Posterior vena cava (tissue), 2 donors: ENCODE measurements at places on chromosomes 11 and 22. TPM values are rescaled to one million over a fixed set of nuclear protein-coding genes. Genes with fewer than 3 reads are reported as not detected.
A peak's percentile ranks its signal among the peaks of the same experiment; 100 is the strongest.

GRCh38 chr11:59218893-59219292 lies 6.2 kb upstream of the MPEG1 start:
- DNase-seq: no peak

The RFPL2 gene
- not detected for total RNA-seq

DNA sequence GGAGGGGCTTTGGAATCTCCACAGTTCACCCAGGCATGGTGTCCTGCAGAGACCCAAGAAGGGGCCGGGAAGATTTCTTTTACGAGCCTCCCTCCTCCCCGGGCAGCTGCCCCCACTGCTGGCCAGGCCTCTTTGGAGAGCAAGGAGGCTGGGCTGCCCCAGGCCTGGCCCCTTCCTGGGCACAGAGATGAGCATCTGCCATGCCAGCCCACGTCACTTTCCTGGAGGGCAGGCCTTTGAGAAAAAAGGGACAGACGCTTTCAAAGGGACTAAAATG lies 60.5 kb upstream of the FGF3 start:
- no peak for DNase-seq

GRCh38 chr11:57434640-57435546 lies 8.0 kb upstream of the SLC43A3 start:
- DNase-seq: no peak

GRCh38 chr11:8832571-8833260 lies 78.3 kb upstream of the AKIP1 start:
- DNase-seq: no peak

GRCh38 chr11:71342951-71343827 lies 90.8 kb upstream of the SHANK2 start:
- DNase-seq: peak; percentile 61

DNA sequence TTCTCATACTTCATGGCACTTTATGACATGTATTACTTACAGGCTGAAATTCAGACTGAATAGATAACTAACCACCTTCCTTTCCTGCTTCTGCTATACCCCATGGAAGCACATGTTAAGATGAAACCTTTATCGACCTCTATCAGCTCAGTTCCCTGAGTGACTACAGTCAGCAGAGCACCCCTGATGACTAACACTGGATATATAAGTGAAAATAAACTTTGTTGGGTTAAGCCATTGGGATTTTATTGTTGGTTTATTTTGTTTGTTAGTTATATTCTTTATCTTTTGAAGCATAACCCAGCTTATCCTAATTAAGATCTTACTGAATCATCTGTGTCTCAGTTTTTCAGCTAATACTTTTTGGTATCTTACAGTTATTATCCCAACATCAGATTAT lies 23.0 kb upstream of the MAML2 start:
- DNase-seq: no peak

DNA sequence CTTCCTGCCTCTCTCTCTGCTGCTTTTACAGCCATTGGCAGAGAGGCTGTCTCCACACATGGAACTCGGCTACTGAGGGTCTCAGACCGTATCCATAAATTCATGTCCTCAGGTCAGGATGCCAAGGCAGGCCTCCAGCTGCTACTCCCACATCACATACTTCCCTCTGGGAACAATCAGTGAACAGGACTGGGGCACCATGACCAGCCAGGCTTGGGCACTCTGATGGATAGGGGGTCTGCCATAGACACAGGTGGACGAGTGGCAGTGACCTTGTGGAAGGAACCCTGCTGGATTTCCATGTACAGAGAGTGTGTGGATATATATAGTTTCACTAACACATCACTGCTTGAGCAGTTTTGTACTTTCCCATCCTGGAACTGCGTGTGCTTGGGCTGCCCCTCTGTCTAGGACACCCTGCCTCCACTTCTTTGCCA lies 97.7 kb upstream of the PARVA start:
- peak; percentile 26 for DNase-seq

The FDXACB1 gene
- total RNA-seq: 1.8 TPM

The VPS37C gene
- total RNA-seq: 31.2 TPM

DNA sequence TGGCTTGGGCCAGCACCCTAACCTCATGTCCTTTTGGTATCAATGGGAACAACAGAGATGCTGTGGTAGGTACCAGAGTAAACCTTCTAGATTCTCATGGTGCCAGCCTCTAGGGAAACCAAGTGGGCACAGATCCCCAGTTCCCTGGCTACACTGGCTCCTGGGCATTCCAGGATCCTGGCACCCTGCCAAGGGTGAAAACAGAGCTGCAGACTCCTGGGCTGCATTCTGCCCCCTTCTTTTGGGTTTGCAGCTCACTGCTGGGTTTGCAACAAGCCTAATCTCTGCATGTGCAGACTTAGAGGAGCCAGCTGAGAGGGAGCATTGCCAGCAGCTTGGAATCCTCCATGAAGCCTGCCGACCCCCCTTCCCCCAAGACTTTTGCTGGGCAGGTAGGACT lies 30.6 kb downstream of the PRDM11 start:
- DNase-seq: peak; percentile 61

The LIN7C gene
- 33.6 TPM for total RNA-seq

DNA sequence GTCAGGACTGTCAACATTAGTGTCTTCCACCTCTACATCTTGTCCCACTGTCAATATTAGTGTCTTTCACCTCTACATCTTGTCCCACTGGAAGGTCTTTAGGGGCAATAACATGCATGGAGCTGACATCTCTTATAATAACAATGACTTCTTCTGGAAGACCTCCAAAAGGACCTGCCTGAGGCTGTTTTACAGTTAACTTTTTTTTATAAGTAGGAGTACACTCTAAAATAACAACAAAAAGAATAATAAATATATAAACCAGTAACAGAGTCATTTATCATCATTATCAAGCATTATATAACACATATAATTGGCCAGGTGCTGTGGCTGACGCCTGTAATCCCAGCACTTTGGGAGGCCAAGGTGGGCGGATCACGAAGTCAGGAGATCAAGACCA lies 57.5 kb downstream of the PAK1 start:
- no peak for DNase-seq

- no peak for DNase-seq
Observed at GRCh38 chr11:1565173-1565903, 6.7 kb downstream of the DUSP8 start.

The DCDC1 gene
- total RNA-seq: 0.09 TPM

DNA sequence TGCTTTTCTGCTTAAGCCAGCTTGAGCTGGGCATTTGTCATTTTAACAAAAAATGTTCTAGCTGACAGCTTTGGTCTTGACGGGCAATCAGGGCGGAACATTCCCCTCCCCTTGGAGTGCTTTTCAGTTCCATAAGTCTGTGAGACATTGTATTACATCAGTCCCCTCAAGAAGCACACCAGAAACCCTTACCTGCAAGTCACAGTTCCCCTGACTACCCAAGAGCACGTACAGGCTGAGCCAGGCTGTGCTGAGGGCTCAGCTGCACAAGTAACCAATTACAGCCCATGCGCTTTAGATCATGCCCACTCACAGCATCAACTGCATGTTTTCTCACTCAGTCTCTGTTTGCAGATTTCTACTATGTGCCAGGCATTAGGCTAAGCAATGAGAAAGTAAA lies 19.1 kb downstream of the HIRA start:
- DNase-seq: no peak

DNA sequence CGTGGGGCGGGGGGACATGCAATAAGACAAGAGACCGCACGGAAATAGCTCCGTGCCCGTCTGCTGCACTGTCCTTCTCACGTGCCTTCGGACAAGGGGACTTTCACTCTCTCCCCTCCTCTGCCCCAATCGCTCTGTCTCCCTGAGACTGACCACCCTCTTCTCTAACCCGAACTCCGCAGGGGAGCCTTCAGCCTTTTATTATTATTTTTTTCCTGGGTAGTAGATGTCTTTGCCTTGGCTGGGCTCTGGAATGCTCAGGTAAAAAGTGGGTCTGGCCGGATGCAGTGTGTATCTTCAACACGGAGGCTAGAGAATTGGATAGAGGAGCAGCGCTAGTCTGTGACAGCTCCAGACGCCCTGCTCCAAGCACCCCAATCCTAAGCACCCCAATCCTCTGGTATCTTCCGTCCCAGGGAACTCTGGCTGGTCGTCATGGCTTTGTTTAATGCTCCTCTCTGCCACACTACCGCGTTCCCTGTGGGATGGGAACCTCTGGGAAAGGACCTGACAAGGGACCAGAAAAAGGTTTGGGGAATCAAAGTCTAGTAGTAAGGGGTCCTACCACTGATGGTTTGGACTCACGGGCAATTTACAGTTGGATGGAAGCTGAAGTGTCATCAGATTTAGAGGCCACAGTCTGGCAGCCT lies 25.1 kb upstream of the ROBO3 start:
- DNase-seq: no peak

The HORMAD2 gene
- not detected for total RNA-seq

- DNase-seq: no peak
Observed at GRCh38 chr11:90197377-90197776, 25.5 kb downstream of the CHORDC1 start.

- no peak for DNase-seq
Observed at GRCh38 chr22:25202290-25202921, 2.7 kb downstream of the CRYBB3 start.

- DNase-seq: no peak
Observed at GRCh38 chr11:133776671-133777367, 68.5 kb downstream of the SPATA19 start.

- no peak for DNase-seq
Observed at GRCh38 chr11:128723531-128723930, 29.7 kb downstream of the FLI1 start.

GRCh38 chr11:85742348-85742747 lies 56.4 kb upstream of the CCDC89 start:
- no peak for DNase-seq

The CECR2 gene
- 0.24 TPM for total RNA-seq

GRCh38 chr11:133991101-133991500 lies 34.3 kb upstream of the IGSF9B start:
- DNase-seq: no peak

The CD3G gene
- total RNA-seq: 0.57 TPM

DNA sequence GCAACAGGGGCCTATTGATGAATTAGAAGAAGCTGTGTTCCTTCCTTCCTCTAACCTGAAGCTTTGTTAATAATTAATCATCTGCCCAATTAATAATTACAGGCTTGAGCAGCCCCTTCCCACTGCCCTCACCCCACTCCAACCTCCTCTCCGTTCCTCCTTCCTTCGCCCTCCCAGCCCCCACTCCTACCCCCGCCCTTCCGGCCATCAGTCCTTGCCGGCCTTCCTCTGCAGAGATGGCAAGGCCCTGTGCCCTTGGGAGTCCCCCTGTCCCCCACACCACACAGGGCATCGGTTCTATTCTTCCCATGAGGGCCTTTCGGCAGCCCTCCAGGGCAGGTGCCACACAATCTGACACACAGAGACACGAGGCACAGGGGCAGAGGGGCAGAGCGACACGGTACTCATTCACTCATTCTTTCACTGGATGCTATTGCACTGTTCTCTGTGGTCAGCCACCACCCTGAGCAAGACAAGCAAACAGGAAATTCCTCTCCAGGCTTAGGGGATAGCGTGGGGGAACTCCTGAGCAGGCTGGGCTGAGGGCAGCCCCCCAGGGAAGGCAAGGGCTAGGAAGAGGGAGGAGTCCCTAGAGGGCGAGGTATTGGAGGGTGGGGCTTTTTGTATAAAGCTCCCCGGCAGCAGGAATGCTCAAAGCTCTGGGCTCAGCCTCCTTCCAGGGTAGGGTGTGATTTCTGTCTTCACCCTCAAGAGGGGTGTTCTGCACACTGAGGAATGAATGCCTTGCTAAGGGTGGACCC lies 14.7 kb downstream of the MGAT3 start:
- DNase-seq: no peak

DNA sequence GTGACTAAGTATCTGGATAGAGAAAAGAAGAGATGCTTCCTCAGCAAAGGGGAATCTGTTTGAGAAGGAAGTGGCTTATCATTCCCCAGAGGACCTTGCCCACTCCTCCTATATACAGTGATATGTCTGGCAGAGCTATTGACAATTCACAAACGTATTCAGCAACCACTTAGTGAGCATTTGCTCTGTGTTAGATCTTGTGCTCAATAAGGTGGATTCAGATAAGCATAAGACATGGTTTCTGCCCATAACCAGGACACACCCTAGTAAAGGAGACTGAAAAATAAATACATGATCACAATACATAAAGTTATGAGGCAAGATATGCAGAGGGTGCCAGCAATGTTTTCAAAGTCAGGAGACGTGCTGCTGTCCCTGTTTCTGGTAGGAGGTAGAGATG lies 1.4 kb downstream of the TMEM9B start:
- no peak for DNase-seq

The TRIM49 gene
- total RNA-seq: not detected

The PGM2L1 gene
- 4.1 TPM for total RNA-seq

DNA sequence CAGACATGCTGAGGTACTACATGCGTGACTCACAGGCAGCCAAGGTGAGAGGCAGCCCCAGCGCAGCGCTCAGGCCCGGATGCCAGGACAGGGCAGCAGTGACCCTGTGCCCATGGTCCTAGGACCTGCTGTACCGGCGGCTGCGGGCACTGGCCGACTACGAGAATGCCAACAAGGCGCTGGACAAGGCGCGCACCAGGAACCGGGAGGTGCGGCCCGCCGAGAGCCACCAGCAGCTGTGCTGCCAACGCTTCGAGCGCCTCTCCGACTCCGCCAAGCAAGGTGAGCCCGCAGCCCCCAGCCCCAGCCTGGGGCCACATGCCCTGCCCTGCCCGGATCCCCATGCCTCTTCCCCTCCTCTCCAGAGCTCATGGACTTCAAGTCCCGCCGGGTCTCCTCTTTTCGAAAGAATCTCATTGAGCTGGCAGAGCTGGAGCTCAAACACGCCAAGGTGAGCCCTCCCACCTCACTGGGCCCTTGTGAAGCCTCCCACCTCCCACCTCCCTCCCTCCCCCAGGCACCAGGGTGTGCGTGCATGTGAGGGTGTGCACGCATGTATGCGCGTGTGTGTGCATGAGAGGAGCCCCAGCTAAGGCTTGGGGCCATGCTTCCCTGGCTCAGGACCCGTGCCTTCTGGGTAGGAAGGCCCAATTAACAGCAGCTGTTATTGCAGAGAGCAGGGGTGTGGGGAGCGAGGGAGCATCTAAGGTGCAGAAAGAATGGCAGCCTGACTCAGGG lies 5.3 kb downstream of the CFL1 start:
- peak; percentile 80 for DNase-seq

The GUCY1A2 gene
- total RNA-seq: 63.8 TPM

The THY1 gene
- total RNA-seq: 35.0 TPM

The SLC6A5 gene
- total RNA-seq: not detected

- peak; percentile 41 for DNase-seq
Observed at GRCh38 chr22:36107436-36107835, 53.1 kb downstream of the APOL3 start.

The FUT4 gene
- 6.8 TPM for total RNA-seq

- DNase-seq: no peak
Observed at GRCh38 chr11:7907121-7907520, 23.9 kb downstream of the OR10A6 start.

GRCh38 chr11:18761144-18761543 lies 30.5 kb downstream of the PTPN5 start:
- DNase-seq: no peak

DNA sequence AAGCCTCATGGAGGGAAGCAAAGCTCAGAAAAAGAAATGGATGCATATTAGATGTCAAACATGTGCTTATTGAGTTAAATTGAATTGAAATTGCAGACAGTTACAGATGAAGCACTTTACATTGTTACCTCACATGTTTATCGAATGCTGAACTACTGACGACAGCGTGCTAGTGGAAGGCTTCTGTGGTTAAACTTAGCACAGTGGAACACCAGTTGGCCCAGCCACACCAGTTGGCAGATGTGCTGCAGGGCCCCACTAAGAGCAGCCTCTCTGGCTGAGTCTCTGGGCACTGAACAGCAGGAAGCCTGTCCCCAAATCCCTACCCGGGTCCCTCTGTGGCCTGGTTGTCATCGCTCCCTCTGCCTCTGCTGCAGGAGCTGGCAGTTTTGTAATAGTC lies 242.1 kb downstream of the NTM start:
- no peak for DNase-seq

The BCO2 gene
- 3.8 TPM for total RNA-seq

GRCh38 chr22:24525416-24526037 lies 29.4 kb downstream of the GUCD1 start:
- DNase-seq: peak; percentile 94

The OR5B21 gene
- not detected for total RNA-seq
